NCI-H460 (cell line): ENCODE measurements at places on chromosomes 6 and 20. TPM values are rescaled to one million over a fixed set of nuclear protein-coding genes. Genes with fewer than 3 reads are reported as not detected.

GRCh38 chr20:22353586-22353985 lies 230.8 kb downstream of the FOXA2 start:
- DNase-seq: no peak

DNA sequence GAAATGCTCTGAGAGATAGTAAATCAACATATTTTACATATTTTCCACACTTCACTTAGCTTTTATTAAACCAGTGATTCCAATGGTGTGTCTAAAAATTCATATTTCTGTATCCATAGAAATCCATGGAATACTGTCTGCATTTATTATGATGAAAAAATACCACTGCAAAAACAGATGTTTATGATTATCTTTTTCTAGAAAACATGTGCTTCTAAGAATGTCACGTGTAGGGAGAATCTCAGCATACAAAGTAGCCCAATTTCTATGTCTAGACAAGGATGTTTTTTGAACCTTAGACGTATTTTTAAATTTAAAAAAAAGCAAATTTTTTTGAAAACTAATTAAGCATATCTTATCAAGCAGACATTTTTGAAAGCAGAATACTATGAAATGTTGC lies 622.4 kb downstream of the TENT5A start:
- no peak for DNase-seq

- DNase-seq: no peak
Measured at GRCh38 chr20:44357020-44357419, 1.5 kb downstream of the HNF4A start.

DNA sequence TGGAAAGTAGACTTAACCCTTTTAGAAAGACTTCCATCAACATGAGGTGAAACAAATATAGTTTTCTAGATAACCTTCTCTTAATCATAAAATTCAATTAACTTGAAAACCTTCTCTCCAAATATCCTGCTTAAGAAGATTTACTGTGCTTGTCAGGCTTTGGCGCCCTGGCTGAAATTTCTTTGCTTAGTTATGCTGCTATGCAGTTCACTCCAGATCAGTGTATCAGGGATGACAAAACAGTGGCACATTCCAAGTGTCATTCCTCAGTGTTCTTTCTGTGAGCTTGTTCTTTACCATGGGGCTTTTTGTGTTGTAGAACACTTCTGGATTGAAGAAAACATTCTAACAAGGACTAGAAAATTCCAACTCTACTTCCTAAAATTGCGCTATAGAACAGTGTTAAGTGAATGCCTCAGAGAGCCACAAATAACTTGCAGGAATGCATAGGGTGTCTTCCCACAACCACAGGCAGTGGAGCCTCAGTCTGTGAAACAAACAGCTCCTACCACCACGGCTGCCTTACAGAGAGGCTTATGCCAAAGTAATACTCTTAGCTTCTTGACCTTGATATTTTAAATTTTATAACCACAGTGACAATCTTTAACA lies 443.6 kb downstream of the CDC5L start:
- no peak for DNase-seq

GRCh38 chr6:81328700-81329099 lies 423.8 kb downstream of the TENT5A start:
- DNase-seq: no peak

Gene SPATA25
- 0.75 TPM in 1 of 2 replicates, not detected in the other for total RNA-seq

Gene RFX6
- total RNA-seq: not detected in 2 replicates

Gene FGD2
- total RNA-seq: 0.10 TPM in 1 of 2 replicates, not detected in the other
